ENCODE measurements at places on chromosomes 12 and 14.
A peak's percentile ranks its signal among the peaks of the same experiment; 100 is the strongest.

- peak; percentile 93 for DNase-seq
Observed at GRCh38 chr14:105489542-105490266, 1.3 kb upstream of the TEDC1 start.

DNA sequence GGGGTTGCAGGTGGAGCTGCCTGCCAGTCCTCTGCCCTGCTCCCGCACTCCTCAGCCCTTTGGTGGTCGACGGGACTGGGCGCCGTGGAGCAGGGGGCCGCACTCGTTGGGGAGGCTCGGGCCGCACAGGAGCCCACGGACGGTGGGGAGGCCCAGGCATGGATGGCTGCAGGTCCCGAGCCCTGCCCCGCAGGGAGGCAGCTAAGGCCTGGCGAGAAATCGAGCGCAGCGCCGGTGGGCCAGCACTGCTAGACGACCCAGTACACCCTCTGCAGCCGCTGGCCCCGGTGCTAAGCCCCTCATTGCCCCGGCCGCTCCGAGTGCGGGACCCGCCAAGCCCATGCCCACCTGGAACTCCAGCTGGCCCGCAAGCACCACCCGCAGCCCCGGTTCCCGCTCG lies 221.8 kb downstream of the BTG1 start:
- no peak for DNase-seq

- no peak for DNase-seq
Observed at GRCh38 chr14:30211326-30211725, 283.7 kb upstream of the PRKD1 start.

DNA sequence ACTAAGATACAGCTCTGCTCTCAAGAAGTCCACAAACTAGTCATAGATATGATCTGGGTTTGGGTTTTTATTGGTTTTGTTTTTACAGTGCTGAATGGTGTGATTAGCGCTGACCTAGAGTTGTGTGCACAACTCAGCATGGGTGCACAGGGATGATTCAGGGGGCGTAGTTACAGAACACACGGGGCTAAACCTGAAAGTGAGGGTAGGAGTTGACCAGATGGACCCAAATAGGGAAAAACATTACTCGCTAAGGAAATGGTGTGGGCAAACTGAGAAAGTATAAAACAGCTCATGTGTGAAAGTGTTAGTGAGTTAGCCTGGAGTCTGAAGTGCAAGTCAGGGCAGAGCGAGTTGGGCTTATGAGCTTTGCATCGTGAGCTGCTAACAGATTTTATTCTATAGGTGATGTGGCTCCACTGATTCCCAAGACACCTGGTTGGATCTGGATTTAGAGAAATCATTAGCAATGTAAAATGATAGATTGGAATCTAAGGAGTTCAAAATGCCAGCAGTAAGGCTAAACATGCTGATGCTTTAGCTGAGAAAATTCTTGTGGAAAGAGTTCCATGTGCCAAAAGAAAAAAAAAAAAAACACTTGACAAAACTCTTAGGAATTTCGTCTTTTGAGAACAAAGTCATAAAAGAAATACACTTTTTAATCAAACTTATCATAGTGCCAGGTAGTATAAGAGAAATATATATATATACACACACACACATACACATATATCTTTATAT lies 134.9 kb downstream of the SLC5A8 start:
- no peak for DNase-seq

- no peak for DNase-seq
Observed at GRCh38 chr14:96826818-96827217, 29.6 kb downstream of the VRK1 start.

DNA sequence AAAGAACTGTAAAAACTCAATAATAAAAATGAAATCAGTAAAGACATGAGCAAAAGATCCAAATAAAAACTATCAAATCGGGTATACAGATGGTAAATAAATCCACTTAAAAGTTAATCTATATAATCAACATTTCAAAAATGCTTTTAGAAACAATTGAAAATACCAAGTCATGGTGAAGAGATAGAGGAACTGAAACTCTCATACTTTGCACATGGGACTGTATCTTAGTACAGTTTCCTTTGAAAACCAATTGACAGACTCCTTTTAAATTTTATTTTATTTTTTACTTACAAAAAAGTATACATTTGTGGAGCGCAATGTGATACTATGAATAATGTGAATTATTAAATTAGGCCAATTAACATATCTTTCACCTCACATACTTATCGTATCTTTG lies 98.6 kb upstream of the FAR2 start:
- DNase-seq = no peak

DNA sequence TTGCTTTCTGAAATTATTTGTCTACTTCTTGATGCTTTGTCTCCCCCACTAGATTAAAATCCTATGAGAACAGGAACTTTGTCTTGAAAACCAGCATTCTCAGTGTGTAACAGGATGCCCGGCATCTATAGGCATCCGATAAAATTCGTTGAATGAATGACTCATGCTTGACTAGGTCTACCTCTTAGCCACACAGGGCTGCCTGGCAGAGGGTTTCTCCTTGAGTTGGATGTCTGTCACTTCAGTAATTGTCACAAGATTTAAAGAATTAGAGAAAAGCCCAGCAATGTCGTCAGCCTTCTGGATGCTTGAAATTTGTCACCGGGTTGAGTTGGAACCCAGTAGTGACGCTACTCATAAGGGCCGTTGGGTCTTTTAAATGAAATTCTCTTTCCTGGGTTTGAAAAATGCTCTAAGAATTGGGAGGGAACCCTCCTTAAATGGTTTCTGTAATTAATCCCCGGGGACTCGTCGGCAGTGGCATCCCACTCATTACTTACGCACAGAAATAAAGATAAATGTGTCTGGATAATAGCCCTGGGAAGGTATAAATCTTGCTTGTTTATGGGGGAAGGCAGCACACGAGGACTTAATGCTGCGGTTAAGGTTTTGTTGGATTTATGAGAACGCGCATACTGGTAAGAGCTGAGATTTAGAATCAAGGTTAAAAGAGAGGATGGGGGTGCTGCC lies 194.1 kb downstream of the AACS start:
- DNase-seq = no peak

- peak; percentile 19 for DNase-seq
Observed at GRCh38 chr12:107917912-107918800, 143.7 kb downstream of the ASCL4 start.

DNA sequence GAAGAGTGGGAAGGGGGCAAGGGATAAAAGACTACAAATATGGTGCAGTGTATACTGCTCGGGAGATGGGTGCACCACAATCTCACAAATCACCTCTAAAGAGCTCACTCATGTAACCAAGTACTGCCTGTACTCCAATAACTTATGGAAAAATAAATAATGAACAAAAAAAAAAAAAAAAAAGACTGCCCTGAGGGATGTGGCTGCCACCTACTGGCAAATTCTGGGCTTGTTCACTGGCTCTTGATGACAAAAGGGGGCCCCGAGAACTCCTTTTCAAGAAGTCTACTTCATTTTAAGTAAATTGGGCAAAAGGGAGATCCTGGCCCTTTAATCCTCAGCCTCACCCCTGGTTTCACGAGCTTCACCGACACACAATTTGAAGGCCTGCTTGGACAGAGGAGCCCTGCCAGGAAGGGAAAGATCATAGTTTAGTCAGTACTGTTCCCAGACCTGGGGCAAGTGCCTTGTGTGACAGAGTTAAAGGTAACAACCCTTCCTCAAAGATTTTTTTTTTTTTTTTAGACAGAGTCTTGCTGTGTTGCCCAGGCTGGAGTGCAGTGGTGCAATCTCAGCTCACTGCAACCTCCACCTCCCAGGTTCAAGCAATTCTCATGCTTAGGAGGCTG lies 26.1 kb upstream of the STAC3 start:
- DNase-seq = no peak

- no peak for DNase-seq
Observed at GRCh38 chr12:19752712-19753111, 313.4 kb downstream of the AEBP2 start.

DNA sequence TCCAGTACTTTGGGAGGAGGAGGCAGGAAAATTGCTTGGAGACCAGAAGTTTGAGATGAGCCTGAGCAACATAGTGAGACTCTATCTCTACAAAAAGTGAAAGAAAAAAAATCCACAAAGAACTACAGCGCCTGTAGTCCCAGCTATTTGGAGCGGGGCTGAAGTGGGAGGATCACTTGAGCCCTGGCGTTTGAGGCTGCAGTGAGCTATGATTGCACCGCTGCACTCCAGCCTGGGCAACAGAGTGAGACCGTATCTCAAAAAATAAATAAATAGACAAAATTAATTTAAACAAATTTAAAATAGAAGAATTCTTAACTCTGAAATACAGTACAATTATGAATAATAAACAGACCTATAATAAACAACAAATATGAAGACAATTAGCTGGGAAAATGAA lies 40.9 kb downstream of the ATL1 start:
- DNase-seq = no peak

All from umbilical cord (tissue), 2 donors.